Stimulated activated CD4-positive, alpha-beta T cell treated with anti-CD3 and anti-CD28 coated beads, Interleukin-15, amount 100 ng/mL, for 48 hours (primary cell): ENCODE measurements at places on chromosomes 3 and 15.

DNA sequence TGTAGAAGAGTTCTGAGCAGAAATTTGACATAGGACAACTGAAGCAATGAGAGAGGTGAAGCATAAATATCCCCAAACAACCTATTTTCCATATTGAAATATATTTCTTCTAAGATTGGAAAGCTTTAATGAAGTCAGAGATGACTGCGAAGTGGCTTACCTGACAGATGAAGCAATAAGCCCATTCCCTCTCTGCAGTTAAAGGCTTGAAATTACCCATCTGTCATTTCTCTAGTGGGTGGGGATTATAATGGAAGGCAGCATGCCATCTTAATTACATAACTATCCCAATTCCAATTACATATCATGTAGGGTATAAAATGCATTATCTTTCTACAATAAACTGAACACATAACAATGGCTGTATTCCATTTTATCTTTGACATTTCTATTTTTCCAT, 1070.5 kb downstream of the SI start:
- no peak for DNase-seq

DNA sequence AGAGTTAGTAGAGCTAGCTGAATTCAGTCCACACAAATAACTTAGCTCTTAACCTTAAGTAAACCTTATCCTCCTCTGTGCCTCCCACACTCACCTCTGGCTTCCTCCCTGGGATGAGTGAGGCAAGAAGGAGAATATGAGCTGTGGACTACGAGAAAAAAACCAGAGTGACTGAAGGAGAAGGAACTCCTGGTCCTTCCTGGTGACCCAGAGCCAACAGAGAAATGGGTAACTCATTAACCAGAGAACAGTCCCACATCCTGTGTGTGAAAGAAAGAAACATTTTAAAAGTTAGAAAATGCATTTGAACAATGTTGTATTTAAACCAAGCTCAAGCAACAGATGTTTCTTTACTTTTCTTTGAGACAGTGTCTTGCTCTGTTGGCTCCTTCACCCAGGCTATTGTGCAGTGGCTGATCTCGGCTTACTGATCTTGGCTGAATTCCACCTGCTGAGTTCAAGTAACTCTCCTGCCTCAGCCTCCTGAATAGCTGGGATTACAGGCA, 27.5 kb upstream of the FAM81A start:
- DNase-seq = no peak

GRCh38 chr3:49723296-49723627, 489 bp downstream of the GMPPB start:
- DNase-seq = peak; percentile 29

DNA sequence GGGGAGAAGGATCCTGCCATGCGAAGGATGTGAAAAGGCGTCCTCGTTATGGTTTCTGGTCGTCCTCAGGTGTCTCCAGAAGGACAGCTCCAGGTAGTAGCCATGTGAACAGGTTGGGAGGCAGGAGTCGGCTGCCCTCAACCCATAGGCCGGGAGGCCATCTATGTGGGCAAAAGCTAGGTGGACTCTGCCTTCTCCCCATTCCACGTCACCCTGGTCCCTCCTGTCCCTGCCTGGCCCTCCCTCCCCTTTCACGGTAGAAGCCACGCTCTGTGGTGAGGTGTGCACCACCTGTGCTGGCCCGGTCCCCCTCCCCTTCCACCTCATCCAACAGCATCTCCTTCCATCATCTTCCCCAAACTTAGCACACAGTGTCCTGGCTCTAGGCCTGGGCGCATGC, 16.3 kb downstream of the ITIH3 start:
- no peak for DNase-seq

DNA sequence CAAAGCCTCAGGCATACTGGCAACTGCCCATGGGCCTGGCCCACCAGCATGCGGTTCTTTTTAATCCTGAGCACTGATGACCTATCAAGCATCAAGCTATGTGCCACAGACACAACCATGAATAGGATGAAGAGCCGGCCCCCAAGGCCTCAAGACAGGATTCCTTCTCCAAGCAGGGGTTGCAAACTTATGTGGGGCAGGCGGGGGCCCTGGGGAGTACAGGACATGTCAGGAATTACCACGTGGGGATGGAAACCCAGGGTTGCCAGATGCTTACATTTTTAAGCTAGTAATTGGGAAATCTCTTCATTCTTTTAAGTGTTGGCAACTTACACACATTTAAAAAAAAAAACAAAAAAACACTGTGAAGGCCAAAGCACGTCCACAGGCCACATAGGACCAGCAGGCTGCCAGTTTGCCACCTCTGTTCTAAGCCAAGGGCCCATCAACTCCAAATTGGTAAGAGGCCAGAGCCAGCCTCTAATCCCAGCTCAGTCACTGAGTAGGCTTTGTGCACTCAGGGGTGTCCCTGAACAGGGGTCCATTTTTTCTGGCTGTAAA, 32.8 kb downstream of the BDH1 start:
- no peak for DNase-seq

- no peak for DNase-seq
Observed at GRCh38 chr15:88147760-88148159, 108.8 kb downstream of the NTRK3 start.

DNA sequence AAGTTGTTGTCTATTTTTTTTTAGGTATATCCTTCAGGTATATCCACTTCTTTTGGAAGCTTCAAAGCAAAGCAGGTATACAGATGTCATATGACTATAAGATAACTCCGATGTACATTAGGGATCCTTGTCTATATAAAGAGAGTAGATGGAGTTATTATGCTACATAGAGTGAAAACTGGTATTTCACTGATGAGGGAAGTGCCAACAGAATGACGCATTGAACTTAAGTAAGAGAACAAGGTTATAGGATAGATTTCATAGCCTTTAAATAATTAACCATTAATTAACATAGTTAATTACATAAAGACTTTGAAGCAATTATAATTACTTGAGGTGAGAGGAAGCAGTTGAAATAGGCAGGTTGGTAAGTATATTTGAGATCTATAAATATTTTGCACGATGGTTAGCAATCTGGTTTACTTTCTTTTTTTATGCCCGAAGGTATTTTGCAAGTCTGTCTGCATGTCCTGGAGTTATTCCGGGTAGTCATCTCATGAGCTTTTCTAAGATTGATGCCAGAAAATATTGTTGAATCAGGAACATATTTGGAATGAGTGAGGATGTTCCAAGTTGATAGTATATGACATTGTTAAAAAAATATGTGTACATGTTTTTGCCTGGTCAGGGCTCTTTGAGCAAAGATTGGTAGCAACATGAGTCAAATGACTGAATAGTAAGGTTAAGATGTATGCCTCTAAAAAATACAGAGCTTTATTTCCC, 299.5 kb upstream of the KCNMB2 start:
- DNase-seq = no peak

DNA sequence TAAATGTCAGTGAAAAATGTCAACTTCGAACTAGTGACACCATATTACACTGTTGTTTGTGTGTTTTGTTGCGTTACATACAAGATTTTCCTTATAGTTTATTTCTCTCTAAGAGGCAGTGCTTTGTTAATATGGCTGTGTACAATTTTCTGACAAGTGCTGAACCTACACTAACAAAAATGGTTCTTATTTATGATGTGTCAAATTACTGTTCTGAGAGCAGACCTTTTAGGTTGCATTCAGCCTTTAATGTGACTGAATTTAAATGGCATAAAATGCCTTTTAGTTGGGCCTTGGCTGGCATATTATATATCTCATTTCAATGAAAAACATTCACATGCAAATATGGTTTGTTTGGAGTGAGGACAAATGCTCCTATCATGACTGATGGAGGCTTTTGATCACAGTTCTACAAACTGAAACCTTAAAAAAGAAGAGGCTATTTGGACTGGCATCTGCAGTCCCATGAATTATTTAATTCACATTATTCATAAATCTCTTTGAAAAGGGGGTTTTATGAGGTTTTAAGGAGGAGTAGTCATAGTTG, 750.6 kb downstream of the CADM2 start:
- no peak for DNase-seq

GRCh38 chr3:127536830-127537812, 53.4 kb downstream of the TPRA1 start:
- no peak for DNase-seq

- DNase-seq = no peak
Observed at GRCh38 chr15:66046751-66047150, 177.5 kb downstream of the RAB11A start.

DNA sequence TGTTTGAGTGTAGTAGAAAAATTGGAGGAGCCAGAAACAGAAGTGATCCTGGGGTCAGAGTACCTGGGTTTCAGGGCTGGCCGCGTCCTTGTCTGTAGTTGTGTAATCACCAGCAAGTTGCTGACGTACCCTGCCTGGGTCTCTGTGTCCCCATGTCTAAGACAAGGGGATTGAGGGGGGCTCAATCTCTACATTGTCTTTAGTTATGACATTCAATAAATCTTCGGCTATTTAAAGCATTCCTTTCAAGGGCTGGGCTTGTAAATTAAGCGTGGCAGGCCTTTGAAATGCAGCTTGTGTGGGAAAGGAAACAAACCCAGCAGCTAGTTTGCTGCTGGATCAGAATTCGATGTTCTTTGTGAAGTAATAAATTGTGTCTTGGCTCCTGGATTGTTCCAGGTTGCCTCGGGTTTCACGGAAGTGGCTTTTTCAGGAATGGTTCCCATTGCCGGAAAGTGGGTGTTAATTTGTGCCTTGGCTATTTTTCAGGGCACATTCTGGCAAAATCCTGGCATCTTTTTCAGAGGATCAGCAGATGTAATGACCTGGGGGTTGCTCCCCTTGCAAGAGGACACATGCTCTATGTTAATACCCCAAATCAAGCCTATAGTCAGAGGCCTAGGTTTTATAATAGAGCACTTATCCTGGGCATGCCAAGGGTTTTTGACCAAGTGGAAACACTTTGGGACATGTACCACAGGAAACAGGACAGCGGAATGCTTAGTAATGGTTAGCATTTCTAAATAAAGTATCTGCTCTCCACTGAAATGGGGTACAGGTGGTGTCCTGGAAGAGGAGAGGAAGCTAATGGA, 294.8 kb upstream of the NR2E3 start:
- no peak for DNase-seq

- DNase-seq = no peak
Observed at GRCh38 chr3:184583578-184584451, 22.2 kb downstream of the EPHB3 start.

GRCh38 chr3:72171463-72171881, 386.5 kb upstream of the PROK2 start:
- DNase-seq = no peak

GRCh38 chr15:69565066-69565655, 112.5 kb downstream of the RPLP1 start:
- no peak for DNase-seq

GRCh38 chr15:91369823-91370222, 269.8 kb downstream of the SV2B start:
- no peak for DNase-seq

GRCh38 chr15:101434032-101434920, 55.2 kb downstream of the PCSK6 start:
- no peak for DNase-seq

DNA sequence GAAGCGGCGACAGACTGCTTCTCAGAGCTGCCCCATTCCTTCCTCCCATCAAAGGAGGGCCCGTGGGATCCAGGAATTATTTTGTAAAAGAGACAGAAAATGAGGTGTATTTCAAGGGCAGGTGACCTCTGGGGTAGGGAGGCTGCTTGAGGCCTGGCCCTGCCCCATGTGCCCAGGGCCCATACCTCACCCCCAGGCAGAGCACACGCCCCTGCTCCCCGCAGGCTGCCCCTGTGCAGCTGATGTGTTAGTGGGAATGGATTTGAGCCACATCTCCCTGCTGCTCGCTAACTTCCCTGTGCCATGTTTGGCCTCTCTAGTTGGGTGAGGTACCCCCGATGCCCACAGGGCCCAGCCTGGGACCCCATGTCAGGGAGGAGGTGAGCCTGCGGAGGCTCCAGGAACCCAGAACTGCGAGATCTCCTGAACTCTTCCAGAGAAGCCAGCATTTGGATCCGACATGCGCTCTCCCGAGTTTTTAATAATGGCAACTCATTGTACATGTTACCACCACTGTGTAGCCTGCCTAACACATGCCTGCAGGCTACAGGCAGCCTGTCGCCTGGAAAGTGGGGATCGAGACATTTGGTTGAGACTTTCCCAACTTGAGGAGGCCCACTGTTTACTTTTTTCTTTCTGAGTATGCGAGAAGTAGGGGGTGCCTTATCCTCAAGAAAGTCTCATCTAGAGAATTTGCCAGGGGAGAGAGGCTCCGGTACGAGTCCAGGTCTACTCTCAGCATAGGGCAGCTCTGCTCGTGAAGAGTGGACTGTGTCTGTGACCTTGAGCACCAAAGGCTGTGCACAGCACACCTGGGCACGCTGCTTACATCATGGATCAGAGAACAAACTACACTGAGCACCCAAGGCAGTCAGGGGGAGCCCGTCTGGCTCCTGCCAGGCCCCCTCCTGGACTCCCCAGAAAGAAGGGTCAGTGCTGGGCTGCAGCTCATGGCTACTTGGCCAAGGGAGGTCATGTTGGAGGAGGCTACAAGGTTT, 36.1 kb downstream of the PCSK6 start:
- no peak for DNase-seq

DNA sequence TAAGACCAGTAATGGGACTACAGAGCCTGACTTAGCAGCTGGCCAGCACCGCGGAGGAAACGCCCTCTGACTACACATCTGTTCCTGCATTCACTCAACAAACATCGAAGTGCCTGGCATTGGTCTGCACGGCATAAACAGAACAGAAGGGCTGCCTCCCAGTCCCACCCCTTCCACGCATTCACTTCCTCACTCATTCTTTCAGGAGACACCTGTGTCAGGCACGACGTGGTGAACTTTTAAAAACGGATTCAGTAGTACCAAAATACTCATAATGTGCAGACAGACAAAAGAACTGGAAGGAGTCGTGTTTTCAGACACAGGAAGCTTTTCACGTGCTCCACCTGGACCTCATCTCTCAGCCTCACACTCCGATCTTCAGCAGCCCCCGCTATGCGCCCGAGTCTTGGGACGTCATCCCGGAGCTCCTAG, 123.3 kb downstream of the XXYLT1 start:
- peak; percentile 15 for DNase-seq

- no peak for DNase-seq
Observed at GRCh38 chr3:71341721-71342120, 241.8 kb downstream of the FOXP1 start.

DNA sequence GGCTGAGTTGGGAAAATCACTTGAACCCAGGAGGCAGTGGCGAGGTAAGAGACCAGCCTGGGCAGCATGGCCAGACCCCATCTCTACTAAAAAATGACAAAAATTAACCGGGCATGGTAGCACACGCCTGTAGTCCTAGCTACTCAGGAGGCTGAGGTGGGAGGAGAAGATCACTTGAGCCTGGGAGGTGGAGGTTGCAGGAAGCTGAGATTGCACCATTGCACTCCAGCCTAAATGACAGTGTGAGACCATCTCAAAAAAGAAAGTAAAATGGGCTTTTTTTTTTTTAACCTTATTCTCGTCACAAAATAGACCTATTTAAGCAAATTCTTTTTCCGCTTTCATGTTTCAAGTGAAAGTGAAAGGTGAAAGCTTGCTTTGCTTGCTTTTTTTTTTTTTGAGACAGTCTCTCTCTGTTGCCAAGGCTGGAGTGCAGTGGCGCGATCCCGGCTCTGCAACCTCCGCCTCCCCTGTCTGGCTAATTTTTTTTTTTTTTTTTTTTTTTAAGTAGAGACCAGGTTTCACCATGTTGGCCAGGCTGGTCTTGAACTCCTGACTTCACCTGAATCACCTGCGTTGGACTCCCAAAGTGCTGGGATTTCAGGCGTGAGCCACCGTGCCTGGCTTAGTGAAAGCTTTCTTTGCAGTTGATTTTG, 3.6 kb downstream of the PDIA3 start:
- peak; percentile 16 for DNase-seq

- no peak for DNase-seq
Observed at GRCh38 chr15:63539998-63540397, 35.6 kb downstream of the USP3 start.

GRCh38 chr3:127690823-127691452, 18.2 kb downstream of the ABTB1 start:
- DNase-seq = no peak

- DNase-seq = no peak
Observed at GRCh38 chr3:149174901-149175300, 45.5 kb downstream of the HPS3 start.
